Hippocampal formation (tissue), 2 donors: ENCODE measurements at places on chromosomes 4 and X.

GRCh38 chrX:31130457-31131220 lies 58.8 kb upstream of the FTHL17 start:
- DNase-seq, result no peak

- DNase-seq, result peak; percentile 29
Measured at GRCh38 chrX:150508451-150509367, 59.7 kb upstream of the MTM1 start.

DNA sequence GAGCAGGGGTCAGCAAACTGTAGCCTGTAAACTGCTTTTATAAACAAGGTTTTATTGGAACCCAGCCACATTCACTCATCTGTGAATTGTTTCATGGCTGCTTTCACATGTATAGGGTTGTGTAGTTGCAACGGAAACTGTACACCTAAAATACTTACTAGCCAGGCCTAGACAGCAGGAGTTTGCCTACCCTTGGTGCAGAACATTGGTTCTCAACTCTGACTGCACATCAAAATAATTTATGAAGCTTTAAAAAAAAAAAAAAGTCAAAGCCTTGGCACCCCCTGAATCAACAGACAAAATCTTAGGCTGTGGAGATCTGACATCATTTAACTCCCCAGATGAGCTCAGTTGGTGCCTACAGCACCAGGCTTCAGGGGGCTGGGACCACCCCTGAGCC lies 27.8 kb downstream of the ADGRA3 start:
- DNase-seq, result no peak

DNA sequence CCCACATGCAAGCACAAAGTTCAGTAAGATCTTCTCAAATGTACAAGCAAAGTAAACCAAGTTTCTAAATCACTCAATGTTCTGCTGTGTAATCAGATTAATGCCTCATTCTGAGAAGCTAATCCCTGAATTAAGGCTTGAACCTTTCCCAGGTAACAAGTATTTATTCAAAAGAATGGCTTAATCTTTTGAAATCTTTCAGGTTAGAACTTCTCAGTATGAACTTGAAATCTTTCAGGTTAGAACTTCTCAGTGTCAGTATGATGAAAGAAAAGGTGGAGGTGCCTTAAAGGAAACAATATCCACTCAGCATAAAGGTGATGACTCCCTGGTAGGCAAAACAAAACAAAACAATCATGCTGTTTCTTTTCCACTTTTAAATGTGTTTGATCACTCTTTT lies 29.0 kb downstream of the TMPRSS11B start:
- no peak for DNase-seq

- no peak for DNase-seq
Measured at GRCh38 chrX:71198066-71198465, 25.0 kb upstream of the GJB1 start.

GRCh38 chr4:19748519-19749479 lies 502.9 kb upstream of the SLIT2 start:
- DNase-seq, result no peak

DNA sequence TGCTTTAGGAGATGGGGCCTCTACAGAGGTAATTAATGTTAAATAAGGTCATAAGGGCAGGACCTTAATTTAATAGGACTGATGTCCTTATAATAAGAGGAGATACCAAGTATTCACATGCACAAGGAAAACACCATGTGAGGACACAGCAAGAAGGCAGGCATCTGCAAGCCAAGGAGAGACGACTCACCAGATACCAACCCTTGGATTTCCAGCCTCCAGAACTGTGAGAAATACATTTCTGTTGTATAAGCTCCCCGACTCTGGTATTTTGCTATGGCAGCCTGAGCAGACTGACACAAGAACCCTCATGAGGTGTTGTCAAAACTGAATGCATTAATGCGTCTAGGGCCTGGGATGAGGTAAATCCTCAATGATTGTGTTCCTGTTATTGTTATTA lies 56.2 kb upstream of the MAPK10 start:
- no peak for DNase-seq

- DNase-seq, result no peak
Measured at GRCh38 chr4:92599044-92599443, 295.3 kb downstream of the GRID2 start.

- no peak for DNase-seq
Measured at GRCh38 chrX:103727115-103727514, 16.4 kb downstream of the TMEM31 start.

DNA sequence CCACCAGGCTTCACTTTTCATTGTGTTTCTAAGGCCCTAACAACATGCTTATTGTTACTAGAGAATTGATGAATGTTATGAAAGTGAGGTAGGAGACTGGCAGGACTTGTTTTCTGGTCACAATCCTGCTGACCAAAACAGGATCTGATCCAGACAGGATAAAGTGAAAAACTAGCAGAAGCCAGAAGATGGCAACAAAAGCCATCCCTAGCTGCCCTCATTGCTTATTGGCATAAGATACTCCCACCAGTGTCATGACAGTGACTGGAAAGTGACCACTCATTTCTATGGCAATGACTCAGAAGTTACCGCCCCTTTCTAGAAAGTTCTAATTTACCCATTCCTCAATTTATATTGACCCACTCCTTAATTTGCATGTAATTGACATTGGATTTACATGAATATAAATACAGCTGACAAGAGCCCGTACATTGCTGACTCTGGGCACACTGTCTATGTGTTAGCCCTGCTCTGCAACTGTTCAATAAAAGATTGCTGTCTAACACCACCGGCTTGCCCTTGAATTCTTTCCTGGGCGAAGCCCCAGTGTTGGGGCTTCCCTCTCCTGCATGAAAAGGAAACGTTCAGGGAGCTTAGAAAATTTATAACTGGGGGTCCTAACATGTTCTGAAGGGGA lies 30.0 kb upstream of the FGG start:
- DNase-seq, result no peak

DNA sequence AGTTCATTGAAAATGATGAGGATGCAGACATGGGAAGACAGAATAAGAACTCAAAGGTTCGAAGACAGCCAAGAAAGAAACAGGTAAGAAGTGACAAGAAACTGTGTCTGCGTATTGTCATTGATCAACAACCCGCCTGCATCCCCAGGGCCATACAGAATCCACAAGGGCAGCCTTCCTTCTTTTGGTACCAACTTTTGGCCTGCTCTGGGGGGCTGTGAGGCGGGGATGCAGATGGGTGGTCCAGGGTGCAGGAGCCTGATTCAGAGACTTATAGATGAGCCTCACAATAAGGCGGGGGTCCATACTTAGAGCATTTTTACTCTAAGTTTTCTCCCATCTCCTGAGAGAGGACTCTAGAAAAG lies 9.0 kb downstream of the CC2D2A start:
- no peak for DNase-seq

DNA sequence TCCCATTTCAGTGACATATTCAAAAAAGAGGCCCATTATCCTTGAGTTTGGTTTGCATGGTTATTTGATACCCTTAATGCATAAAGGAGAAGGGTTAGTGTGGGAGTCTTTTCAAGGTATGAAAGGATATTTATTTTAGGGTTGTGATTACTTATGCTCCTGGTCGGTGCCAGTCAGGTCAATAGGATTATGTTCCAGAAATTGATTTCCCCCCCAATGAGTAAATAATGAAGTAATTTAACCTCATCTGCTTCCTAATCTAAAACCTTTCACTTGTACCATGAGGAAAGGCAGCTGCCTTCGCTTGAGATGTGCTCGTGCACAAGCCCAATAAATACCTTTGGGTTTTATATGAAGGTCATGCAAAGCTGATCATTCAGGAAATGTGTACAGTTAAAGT lies 55.0 kb upstream of the NR0B1 start:
- DNase-seq, result no peak

- peak; percentile 74 for DNase-seq
Measured at GRCh38 chr4:38902695-38903094, 35.1 kb downstream of the FAM114A1 start.

- no peak for DNase-seq
Measured at GRCh38 chr4:31392923-31393322, 672.8 kb downstream of the PCDH7 start.

GRCh38 chr4:44704673-44705072 lies 21.7 kb downstream of the GNPDA2 start:
- DNase-seq, result no peak

- no peak for DNase-seq
Measured at GRCh38 chrX:48086082-48086481, 14.6 kb upstream of the ZNF630 start.

GRCh38 chr4:82419451-82419850 lies 10.8 kb downstream of the HNRNPDL start:
- no peak for DNase-seq

- DNase-seq, result no peak
Measured at GRCh38 chr4:135123632-135124031, 922.0 kb upstream of the PABPC4L start.

DNA sequence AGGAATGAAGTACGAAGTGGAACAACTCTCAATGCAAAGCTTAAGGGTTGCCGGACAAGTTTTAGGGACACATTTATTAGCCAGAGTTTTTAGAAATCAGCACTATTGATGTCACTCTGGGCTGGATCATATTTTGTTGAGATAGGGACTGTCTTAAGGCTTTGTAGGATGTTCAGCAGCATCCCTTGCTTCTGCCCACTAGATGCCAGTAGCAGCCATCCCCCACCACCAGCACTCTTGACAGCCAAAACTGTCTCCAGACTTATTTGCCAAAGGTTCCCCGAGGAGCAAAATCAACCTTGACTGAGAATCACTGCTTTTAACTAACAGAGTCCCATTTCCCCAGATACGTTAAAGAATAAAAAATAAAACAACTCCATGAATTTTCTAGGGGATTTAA lies 1497.3 kb downstream of the STIM2 start:
- DNase-seq, result peak; percentile 5

DNA sequence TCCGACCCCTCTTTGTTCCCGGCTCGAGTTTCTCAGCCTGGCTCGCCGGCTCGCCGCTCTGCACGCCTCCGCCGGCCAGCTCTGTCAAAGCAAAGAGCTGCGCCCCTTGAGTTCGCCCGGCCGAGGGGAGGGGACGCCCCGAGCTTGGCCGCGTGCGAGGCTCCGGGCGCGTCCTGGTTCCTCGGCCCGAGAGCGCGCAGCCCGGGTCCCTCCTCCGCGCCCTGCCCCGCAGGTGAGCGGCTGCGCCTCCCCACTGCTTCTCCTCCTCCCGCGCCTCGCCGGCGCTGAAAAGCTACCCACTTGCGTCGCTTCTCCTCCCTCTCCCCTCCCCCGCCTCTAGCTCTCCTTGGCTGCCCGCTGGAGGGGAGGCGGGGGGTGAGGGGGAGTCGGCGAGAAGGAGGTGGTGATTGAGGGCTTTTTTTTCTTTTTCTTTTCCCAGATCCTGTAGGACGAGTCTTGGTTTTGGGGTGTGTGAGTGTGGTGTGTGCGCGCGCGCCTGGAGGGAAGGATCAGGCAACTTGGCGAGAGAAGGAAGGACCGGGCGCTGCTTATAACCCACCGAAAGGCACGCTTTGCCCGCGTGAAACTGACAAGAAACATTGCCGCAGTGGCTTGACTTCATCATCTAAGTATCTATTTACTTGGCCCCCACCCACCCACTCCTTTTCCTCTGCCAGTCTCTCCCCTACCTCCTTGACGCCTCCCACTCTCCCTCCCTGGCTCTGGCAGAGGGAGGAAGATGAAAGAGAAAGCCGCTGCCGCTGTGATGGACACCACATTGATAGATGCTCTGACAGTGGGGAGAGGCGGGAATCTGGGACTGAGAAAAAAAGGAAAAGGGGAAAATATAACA lies at the start of gene LEF1:
Gene LEF1 (minus strand): TSS at position 262 of the 853 bp plus-strand sequence. CDS start 1,165 bp downstream, outside the sequence.
- DNase-seq, result no peak

DNA sequence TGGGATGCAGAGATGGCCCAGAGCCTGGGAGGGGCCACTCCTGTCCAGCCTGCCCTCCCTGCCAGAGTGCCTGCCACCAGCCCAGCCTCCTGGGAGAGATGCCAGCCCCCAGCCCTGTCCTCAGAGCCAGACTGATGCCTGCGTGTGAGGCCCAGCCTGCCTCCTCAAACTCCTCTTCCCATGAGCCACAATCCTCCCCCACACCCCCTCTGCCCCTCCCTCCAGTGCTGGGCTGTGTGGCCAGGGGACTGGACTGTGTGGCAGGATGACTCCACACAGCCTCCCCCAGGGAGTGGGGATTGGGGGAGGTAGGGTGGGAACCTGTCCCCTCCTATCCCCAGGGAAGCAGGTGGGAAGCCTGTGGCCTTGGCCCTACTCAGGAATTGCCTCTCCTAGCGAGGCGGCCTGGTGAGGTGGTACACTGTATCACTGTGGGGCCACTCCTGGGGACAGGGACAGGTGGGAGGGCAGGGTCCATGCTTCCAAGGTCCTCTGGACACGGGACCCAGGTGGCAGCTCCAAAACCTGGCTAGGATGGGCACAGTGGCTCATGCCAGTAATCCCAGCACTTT lies 4.3 kb upstream of the SH3BP2 start:
- peak; percentile 37 for DNase-seq

DNA sequence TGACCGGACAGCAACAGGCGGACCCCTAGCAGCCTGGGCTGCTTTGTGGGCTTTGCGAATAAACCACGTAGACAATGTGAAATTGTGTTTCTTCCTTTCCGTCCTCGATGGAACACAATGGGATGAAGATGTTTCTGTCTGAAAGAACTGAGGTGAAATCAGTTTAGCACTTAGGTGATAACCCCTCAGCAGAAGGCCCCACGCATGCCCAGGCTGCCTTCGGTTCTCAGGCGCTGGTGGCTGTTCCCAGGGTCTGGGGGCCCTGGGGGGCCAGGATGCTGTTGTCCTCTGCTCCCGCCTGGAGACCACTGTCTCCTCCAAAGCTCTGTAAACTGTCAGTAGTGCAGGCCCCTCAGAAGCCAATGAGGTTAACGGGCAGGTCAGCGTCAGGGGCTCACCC lies 73.9 kb upstream of the HGFAC start:
- DNase-seq, result no peak

DNA sequence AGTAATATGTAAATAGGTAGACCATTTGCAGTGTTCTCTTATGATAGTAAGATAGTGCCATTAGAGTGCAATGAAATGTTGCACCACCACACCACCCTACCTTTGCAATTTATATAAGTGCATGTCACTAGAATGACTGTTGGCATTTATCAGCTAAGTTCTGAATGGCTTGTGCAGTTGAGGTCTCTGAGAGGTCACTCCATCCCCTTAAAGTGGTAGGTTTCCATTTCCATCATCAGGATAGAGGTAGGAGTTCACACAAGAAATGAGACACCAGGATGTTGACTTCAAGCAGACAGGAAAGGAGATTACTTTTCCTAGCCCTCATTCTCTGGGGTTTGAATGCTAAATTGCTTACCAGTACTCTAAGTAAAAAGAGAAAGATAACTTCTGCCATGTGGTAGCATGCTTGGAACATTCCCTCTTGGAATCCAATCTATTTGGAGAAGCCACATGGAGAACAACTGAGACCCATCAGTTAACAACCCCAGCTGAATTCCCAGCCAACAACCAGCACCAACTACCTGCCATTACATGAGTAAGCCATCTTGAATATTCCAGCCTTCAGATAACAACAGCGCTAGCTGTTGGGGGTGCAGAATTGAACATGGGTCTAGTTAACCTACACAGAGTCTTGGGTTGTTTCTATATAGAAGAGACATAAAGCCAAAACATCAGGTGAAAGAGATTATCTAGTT lies 6.7 kb upstream of the LRBA start:
- DNase-seq, result no peak

- DNase-seq, result no peak
Measured at GRCh38 chr4:177041356-177041755, 248.6 kb upstream of the VEGFC start.

- DNase-seq, result no peak
Measured at GRCh38 chrX:94454159-94454558, 780.2 kb downstream of the FAM133A start.

- DNase-seq, result no peak
Measured at GRCh38 chrX:74292808-74293123, 11.2 kb upstream of the ZCCHC13 start.
